Left forelimb (tissue), 1 donor: ENCODE measurements at places on chromosomes 3 and 15.

GRCh38 chr3:97884586-97885123, 62.8 kb downstream of the CRYBG3 start:
- no peak for DNase-seq

DNA sequence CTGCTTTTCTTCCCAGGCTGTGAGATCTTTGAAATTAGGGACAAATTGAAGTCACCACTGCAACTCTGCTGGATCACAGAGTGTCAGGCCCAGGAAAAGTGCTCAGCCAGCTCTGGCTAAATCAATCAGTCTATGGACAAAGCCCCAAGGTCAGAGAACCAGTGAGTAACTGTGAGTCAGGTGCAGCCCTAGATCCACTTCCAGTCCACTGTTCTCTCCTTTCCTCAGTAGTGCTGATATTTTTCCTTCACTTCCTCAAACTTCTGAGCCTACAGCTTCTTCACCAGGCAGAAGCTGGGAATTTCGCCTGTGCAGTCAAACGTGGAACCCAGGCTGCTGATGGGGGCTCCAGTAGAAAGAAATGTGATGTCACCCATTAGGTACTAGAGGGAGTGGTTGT, 75.1 kb upstream of the TRIM42 start:
- no peak for DNase-seq

GRCh38 chr3:114464548-114464947, 170.7 kb downstream of the TIGIT start:
- DNase-seq: no peak

- DNase-seq: no peak
These were observed 86.2 kb downstream of the TGFBR2 start for GRCh38 chr3:30692498-30693130.

DNA sequence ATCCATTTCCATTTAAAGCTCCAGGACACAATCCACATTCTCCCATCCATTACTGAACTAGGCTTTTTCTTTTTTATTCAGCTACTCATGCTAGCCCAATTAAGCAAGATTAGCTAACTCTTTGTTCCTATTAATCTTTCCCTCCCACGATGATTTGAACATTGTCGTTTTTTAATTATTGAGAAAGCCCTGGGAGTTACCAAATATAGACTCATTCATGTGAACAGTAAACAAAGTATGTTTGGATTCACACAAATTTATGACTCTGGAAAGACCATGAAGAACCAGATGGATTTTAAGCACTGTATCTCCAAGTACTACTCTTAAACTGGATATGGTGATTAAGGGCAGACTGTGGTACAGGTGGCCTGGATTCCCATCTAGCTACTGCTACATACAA, 82.2 kb downstream of the STRIT1 start:
- DNase-seq: no peak

DNA sequence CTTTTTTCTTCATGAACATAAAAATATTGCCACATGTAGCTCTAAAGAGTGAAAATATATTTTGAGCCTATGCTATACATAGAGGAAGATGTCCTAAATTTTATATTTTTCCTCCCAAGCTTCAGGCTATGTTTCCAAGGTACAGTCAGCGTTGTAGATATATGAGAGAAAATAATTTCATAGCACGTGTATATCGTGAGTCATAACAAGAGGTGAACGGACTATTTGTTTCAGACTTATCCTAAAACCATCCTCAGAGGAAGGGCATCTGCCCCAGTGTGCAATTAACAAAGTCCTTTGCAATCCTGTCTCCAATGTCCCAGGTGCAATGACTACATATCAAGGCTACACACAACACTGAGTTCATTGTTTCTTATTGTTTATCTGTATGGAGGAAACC, 177.3 kb upstream of the ARRDC4 start:
- no peak for DNase-seq

DNA sequence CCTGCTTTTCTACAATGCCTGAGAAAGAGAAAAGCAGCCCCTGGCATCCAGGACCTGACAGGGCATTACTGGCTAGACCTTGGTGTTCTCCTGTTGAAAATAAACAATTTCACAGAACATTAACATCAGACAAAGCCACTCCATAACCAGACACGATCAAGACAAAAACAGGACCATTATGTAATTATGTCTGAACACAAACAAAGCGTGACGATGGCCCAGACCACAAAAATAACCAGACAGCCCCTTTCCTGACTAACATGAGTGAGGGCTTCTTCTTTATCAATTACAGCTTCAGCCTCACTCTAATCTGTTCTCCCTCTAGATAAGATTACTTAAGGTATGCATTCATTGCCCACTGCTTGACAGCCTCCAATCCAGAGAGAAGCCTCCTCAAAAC, 172.7 kb upstream of the LMCD1 start:
- no peak for DNase-seq

DNA sequence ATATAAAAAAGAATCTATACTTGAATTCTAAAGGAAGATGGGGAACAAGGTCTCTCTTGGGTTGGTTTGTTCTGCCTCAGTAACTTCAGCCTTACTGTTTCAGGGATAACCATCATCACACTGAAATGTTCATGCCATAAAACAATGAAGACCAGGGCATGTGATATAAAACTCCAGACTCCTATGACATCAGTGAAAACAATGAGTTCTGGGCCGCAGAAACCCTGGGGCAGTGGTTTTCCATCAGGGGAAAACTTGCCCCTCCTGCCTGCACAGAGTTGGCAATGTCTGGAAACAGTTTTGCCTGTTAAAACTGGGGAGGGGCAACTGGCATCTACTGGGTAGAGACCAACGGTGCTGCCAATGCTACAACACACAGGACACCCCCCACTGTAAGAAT, 46.8 kb downstream of the CA12 start:
- no peak for DNase-seq

DNA sequence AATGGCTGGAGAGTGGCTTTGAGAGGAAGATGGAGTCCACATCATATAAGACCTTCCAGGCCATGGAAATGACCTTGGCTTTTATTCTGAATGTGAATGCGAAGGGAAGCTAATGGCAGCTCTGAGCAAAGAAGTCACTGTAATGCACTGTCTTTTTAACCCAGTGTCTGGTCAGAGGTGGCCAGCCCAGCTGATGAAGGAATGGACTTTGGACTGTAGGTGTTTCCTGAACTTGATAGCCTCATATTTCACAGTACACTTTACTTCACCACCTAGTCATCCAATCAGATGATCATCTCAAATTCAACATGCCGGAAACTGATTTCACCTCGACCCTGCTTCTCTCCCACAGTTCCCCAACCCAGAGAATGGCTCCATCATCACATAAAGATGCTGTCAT, 33.4 kb downstream of the DCLK3 start:
- no peak for DNase-seq

DNA sequence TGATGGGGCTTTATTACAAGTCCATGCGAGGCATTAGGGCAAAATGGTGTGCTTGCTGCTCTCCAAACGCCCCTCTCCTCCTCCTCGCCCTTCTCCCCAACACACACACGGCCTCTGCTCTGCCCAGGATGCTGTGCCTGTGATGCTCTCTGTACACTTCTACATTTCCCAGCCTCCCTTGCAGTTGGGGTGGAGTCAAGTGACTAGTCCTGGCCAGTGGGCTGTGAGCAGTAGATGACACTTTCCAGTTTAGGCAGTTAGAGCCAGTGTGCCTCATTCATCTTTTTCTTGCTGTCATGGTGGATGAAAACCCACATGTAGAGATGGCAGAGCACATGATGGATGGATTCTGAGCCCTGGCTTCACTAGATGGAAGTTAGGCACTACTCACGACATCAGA, 5.4 kb downstream of the TRH start:
- DNase-seq: no peak

- no peak for DNase-seq
These were observed 348.0 kb upstream of the DPPA4 start for GRCh38 chr3:109685084-109686079.

DNA sequence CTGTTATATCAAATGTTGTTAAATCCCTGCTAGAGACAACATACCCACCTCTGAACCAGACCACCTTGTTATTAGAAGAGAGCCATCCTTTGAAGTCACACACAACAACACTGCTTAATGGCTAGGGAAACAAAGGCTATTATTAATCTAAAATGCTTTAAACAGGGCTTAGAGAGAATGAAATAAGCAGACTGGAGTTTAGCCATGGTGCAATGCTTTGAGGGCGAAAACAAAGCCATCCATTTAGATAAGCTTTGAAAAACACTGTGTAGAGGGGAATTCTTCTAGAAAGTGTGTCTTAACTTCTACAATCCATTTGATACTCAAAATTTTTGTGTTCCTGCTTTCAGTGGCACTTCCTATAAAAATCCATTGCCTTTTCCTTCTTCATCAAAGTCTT, 148.6 kb downstream of the IL5RA start:
- no peak for DNase-seq

DNA sequence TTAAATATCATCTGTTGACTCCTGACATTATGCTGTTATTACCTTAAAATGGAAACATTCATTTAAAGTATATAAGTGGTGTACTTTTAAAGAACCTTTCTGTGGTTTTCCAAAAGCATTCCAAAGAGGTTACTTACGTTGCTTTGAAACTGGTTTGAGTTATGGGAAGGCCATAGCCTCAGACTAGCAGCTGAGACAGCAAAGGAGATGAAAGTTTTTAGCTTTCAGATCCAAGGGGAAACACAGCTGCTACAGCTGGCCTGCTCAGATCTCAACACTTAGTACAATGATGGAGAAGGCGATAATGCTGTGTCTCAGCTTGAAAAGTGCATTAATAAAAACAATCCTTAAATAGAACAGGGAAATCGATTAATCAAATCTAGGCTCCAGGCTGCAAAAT, 921.1 kb downstream of the ROBO1 start:
- no peak for DNase-seq

DNA sequence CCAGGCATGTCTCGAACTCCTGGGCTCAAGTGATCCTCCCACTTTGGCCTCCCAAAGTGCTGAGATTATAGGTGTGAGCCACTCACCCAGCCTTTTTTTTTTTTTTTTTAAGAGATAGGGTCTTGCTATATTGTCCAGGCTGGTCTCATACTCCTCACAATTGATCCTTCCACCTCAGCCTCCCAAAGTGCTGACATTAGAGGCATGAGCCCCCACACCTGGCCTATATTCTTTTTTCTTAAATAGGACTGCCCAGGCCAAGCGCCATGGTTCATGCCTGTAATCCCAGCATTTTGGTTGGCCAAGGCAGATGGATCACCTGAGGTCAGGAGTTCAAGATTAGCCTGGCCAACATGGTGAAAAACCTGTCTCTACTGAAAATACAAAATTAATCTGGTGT, 12.5 kb downstream of the NR1I2 start:
- DNase-seq: no peak

GRCh38 chr3:6492306-6492705, 368.6 kb upstream of the GRM7 start:
- no peak for DNase-seq

- DNase-seq: no peak
These were observed 1.9 kb upstream of the RAB43 start for GRCh38 chr3:129123314-129124060.

GRCh38 chr3:10549617-10550230, 44.3 kb upstream of the ATP2B2 start:
- DNase-seq: peak; percentile 41

DNA sequence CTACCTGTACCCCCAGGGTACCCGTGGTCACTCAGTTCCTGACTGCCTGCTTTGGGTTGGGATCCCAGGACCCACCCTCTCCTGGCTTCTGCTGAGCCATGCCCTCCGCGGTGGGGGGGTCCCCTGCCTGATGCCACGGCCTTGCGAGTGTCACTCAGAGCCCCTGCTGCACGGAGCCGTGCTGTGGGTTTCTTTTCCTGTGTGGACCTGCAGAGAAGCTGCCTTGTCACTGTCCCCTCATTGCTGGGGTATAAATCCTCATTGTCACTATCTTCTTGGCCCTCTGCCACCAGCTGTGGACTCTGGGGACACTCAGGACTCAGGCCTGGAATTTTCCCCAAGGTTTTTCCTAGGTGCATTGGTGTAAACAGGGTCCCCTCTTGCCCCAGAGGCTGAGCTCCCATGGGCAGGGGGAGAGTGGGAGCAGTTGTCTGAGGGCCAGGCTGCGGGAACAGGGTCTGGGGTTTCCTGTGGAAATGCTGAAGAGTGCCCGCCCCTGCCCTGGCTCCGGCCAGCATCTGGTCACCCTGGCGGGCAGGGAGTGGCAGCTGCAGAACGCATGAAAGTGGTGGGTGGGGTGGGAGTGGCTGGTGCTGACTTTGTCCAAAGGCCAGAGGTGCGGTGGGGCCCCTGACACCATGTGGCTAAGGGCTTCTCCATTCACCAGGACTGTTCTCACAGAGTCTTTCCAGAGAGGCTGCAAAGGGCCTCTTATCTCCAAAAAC, 191.7 kb downstream of the GOLGA6L6 start:
- DNase-seq: peak; percentile 64

DNA sequence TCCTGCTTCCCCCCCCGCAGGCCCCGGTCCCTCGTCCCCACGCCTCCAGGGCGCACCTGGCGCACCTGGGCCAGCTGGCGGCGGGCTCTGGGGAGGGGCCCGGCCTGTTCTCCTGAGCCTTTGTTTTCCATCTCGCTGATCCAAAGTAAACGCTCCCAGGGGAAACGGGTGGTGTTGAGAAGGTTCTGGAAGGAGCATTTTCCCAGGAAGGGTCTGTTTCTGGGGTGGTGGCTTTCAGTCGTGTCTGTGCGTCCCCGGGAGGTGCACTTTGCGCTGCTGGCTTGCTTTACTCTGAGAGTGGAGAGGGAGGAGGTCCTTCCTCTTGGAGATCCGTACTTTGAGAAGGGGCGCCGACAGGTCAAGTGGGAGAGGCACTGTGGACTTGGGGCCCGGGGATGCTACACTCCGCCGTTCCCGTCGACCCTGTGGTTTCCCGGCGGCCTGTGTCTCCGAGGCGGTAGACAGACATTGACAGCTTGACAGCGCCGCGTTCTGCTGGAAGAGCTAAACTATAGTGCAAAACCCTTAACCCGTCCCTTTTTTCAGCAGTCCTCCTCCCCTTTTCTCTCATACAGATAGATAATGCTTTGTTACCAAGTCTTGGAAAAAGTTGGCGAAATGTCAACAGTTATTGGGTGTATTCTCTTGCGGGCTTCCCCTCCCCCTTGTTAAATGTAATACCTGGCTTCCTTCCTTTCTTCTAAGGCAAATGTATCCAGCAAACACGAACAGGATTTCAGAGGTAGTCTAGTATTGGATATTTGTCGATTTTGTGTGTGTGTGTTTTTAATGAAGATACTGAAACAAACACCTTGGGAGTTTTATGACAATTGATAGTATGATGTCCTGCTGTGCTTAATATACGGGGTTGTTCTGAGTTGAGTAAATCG, 6.5 kb downstream of the TPM1 start:
- peak; percentile 76 for DNase-seq

DNA sequence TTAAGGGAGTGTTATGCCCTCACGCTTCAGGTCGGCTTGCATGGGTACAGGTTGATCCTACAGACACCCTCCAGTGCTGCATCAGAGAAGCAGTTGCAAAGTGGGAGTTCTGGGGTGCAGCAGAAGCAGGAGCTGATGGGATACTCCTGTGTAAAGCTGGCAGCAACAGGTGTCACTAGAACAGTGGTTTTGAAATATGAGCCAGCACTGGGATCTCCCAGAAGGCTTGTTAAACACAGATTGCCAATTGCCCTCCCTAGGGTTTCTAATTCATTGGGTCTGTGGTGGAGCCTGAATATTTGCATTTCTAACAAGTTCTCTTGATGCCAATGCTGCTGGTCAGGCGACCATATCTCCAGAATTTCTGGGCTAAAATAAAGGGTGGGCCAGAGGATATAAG, 350.4 kb downstream of the CLSTN2 start:
- DNase-seq: no peak
